Effector CD4-positive, alpha-beta T cell (primary cell): ENCODE measurements at places on chromosomes 11 and 22.

DNA sequence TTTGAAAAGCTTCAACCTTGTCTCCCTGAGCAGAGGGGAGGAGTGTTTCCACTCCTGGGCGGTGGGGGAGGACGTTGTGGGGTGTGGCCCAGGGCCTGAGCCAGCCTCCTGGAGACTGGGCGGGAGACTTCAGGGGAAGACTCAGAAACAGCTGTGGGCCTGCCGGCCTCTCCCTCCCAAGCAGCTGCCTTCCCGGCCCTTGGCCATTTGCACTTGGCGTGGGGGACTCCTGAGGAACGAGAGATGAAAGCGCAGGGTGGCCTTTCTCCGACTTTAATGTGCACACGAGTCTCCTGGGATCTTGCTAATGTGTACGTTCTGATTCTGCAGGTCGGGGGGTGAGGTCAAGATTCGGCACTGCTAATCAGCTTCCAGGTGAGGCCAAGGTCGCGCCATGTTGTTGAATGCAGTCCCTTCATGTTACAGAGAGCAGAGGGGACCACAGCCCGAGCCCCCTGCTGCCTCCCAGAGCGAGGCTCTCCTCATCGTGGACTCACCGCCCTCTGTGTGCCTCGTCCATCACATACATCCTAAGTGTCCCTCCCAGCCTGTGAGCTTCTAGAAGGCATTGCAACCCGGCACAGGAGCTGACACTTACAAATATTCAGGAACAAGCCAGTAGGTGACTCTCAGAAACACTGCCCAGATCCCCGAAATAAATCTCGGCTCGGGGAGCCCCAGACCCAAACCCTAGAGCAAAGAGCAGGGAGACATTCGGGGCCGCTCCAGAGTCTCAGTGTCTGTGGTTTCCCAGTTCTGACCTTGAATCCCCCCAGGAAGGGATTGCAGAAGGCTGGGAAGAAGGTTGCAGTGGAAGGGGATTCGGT lies 7.7 kb downstream of the LIF start:
- no peak for DNase-seq

- no peak for DNase-seq
Measured at GRCh38 chr11:31956310-31956709, 134.6 kb upstream of the RCN1 start.

- DNase-seq, result no peak
Measured at GRCh38 chr11:62179995-62180394, 10.0 kb upstream of the SCGB1D1 start.

GRCh38 chr11:122703541-122704272 lies 48.2 kb downstream of the UBASH3B start:
- no peak for DNase-seq

- peak; percentile 49 for DNase-seq
Measured at GRCh38 chr22:49971232-49972162, 10.9 kb downstream of the PIM3 start.

GRCh38 chr11:126352934-126353801 lies 2.3 kb upstream of the ST3GAL4 start:
- no peak for DNase-seq

- DNase-seq, result no peak
Measured at GRCh38 chr11:116471608-116472256, 301.1 kb downstream of the BUD13 start.

GRCh38 chr11:117677729-117678310 lies 119.2 kb downstream of the DSCAML1 start:
- no peak for DNase-seq

DNA sequence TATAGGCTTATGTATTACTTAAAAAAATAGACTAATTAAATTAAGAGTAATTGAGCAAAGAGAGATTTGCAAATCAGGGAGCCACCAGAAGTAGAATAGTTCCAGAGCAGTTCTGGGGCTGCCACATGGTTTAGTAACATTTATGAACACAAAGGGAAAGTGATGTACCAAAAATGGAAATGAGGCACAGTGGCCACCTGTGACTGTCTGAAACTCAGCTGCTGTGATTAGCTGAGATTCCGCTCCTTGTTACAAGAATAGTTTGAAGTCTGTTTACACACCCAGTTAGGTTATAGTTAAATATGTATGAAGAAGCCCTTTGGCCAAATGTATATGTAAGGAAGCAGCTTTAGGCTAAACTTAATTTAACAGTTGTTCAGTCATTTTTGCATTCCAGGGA lies 901.5 kb upstream of the CHORDC1 start:
- no peak for DNase-seq

GRCh38 chr11:93072229-93072914 lies 102.9 kb downstream of the MTNR1B start:
- no peak for DNase-seq

- no peak for DNase-seq
Measured at GRCh38 chr22:27993201-27993635, 74.2 kb upstream of the PITPNB start.

DNA sequence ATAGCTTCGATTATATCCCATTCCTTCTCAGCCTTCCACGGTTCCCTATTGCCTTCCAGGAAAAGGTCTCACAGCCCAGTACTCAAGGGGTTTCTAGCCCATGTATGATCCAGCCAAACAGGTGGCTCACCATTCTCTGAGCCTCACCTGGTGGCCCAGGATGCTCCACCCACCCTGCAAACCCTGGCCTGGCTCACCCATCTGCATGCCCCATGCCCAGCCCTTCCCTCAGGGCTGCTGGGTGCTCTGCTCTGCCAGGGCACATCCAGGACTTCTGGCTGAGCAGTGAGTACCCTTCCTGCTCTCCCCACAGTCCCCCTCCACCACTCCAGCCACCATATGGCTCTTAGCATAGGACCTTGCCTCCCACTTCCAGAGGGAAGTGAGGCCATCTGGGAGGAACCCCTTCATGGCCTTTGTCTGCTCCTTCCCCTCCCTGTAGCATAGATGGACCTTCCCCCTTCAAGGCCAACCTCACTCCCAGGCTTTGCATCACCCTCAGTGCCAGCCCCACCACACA lies 5.8 kb upstream of the RCOR2 start:
- DNase-seq, result no peak

DNA sequence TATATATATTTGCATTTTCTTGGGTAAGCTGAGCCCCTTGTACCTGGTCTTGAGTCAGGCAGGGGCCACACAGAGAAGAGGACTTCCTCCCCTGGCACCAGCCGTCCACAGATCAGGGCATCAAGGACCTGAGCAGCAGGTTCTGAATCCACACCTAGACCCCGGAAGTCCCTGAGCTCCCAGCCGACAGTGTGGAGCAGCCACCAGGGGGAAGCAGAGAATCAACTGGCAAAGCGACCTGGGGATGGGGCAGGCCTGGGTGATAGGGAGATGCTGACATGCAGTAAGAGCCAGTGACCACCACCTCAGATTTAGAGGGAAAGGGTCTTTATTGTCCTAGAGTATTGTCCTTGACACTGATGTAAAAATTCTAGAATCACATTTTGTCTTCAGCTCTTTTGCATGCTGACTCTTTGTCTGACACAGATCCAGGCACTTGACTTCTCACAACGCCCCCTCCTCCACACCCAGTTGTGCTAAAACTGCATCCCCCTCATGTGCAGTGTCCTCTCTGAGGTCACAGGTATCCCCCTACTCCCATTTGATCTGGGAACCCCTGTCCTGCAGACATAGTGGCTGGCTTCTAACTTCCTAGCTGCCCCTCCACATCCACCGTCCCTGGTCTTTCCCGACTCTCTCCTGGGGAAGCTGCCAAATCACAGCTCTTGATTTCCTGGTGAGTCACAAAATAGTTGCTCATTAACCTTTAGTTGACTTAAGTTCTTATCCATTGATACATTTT lies 109.3 kb downstream of the GGTLC2 start:
- DNase-seq, result peak; percentile 79

DNA sequence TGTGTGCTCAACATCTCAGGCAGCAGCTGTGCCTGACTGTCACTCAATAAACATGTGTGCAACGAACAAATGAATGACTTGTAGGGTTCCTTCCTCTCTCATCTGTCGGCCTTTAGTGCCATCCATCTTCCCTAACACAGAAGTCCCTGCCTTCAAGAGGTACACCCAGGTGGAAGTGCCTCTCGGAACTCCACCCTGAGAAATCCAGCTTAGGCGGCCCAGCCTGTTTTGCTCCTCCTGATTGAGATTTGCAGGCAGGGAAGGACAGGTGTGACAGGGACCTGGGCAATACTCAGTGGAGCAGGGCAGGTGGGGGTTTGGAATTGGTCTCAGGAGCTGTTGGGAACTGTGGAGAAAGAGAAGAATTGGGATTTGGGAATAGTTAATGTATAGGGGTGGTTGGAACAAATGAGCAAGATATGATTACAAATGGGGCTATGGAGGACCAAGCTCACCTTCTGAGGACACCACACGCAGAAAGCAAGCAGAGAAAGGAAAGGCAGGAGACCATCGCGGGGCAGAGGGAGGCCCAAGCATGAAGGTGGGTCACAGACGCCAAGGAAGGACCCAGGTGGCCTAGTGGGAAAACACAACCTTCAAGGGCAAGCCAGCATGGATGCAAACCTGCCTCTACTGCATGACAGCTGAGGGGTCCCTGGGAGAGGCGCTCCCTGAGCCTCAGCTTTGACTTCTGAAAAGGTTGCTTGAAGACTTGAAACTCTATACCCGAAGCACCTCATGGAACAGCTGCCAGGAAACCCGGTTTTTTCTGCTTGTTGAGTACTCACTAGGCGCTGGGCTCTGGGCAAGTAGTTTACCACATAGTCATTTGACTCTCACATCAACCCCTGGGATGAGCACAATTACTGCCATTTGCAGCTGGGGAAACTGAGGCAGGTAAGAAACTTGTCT lies 40.9 kb upstream of the ANO1 start:
- DNase-seq, result no peak

GRCh38 chr11:66292543-66293332 lies 1.0 kb downstream of the TMEM151A start:
- DNase-seq, result no peak

DNA sequence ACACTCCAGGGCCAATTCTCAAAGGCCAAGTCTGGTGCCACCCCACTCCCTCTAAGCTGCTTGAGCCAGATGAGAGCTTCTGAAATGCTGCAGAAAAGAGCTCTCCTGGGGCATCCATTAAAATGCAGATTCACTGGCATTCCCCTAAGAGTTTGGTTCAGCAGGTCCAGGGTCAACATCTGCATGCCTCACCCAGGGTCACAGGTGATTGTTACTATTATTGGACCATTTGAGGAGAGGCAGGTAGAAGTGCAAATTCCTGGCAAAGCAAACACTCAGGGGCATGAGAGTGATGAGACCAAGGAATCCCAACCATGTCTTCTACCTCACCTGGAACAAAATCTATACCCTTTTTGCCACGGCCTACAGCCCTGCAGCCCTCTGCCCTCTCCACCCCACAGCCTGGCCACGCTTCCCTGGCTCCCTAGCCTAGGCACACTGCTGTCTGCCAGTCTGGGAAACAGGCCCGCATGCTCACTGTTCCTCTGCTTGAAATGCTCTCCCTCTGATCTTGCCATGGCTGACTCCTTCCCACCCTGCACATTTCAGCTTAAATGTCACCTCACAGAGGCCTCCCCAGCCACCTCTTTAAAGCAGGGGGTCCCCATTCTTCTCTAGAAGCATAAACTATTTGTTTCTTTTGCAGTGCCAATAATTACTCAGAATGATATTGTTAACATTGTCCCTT lies 4.4 kb upstream of the P2RX6 start:
- no peak for DNase-seq

DNA sequence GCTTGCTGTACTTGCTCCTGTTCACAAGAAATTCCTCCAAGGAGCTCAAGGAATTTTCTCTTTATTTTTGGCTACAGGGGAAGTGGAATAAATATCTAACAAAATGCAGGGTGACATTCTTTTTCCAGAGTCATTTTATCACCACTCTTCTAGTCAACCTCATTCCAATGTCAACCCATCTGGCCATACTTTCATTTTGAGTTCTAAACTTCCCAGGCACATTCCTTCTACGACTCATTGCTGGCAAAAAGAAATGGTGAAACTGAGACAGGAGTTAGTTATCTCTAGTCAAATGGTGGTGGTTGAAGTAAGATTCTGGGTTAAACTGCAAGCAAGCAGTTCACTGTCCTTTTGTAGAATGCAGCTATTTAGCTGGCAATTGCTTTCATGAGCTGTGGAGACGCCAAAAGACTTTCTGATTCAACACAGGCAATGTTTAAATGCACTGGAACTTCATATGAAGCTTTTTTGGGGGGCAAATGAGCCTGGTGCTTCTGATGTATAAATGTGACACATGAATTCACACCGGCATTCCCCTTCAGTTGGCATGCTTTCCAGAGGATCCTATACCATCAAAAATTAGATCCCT lies 304.6 kb downstream of the CADM1 start:
- no peak for DNase-seq

DNA sequence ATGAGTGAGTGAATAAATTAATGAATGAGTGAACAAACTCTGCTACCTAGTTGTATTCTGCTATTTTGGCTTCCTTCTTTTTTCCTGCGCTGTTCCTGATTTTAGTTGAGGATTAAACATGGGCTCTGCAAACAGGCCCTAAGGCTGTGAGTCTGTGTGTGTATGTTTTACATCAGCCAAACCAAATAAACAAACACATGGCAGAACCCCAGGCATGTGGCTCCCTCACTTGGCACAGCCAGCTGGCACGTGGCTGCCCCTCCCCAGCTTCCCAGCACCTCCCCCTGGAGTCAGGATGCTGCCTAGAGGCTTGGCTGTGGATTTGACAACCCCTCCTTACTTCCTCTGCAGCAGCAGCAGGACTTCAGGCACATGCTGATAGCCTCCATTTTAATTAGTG lies 593.2 kb downstream of the INSC start:
- no peak for DNase-seq

DNA sequence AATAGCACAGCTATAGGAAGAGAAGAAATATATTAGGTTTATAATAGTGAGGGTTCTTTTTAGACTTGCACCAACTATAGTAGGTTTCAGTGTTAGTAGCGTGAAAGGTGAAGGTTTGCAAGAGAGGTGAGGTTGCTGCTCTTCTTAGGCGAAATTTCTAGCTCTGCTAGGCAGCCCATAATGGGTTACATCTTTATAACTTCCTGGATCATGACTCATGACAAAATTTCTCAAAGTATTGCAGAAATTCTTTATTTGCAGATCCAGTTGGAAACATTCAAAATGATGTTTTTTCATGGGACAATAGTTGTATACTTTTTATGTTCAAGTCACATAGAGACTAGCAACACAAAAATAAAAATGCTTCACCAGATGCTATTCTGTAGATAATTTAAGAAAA lies 260.0 kb downstream of the SOX6 start:
- DNase-seq, result no peak

DNA sequence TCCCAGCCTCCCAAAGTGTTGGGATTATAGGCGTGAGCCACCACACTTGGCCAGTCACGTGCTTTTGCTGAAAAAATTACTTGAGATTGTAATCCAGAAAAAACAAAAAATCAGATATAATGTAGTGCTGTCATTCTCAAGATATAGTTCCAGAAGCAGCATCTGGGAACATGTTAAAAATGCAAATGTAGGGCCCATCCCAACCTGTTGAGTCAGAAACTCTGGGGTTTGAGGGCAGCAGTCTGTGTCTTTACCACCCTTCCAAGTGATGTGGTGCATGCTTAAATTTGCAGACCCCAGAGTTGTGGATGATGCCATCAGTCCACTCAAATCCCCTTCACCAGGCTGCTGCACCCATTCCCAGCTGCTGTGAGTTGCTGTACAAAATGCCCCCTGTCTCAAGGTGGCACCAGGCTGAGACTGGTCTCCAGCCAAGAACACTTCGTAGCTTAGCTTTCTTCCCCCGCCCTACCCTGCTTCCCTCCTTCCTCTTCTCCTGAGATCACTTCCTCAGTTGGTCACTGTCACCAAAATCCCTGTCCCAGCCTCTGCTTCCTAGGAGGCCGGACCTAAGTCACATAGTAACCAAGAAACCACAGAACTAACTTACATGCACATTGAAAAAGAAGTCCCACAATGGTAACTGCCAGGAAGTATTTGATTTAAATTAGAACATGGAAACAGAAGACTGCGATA lies 18.2 kb upstream of the ARRB1 start:
- DNase-seq, result no peak

- DNase-seq, result no peak
Measured at GRCh38 chr22:31229402-31230079, 17.4 kb downstream of the LIMK2 start.

GRCh38 chr11:57462597-57462996 lies 2.3 kb downstream of the RTN4RL2 start:
- no peak for DNase-seq
